SW 1271 (cell line): ENCODE measurements at places on chromosomes 3 and 15.
A peak's percentile ranks its signal among the peaks of the same experiment; 100 is the strongest.

- DNase-seq: no peak
These were observed 57.2 kb downstream of the SLC41A3 start for GRCh38 chr3:126026761-126027160.

GRCh38 chr3:185825639-185826481 lies 1.0 kb upstream of the IGF2BP2 start:
- DNase-seq: no peak

- DNase-seq: no peak
These were observed 608.5 kb upstream of the AGTR1 start for GRCh38 chr3:148089171-148089570.

DNA sequence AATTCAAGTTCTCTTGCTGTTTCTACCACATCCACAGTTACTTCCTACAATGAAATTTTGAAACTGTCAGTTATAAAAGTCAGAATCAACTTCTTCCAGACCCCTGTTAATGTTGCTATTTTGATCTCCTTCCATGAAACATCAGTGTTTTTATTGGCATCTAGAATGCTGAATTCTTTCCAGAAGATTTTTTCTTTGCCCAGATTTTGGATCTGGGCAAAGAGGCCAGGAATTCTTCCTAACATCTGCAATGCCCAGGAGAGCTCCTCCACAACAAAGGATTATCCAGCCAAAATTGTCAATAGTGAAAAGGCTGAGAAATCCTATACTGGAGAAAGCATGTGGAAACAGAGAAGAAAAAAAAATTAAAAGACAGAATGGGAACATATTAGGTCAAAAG lies 75.5 kb downstream of the SERPINI1 start:
- DNase-seq: no peak

DNA sequence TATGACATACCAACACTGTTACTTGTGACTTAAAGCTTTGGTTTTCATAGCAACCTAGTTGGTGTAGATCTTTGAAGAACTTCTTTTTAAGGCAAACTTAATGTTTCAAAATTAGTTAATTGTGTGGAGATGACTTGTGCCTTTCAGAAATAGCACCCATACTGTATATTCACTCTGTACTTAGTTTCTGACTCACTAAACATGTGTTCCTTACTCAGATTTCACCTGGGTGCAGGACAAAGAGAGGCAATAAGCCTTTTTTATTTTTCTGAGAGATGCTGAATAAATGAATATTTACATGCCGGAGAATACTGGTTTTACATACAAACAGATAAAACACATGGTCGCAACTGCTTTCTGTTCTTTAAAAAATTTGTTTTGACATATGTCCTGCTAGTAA lies 44.8 kb downstream of the SLC25A26 start:
- DNase-seq: no peak

DNA sequence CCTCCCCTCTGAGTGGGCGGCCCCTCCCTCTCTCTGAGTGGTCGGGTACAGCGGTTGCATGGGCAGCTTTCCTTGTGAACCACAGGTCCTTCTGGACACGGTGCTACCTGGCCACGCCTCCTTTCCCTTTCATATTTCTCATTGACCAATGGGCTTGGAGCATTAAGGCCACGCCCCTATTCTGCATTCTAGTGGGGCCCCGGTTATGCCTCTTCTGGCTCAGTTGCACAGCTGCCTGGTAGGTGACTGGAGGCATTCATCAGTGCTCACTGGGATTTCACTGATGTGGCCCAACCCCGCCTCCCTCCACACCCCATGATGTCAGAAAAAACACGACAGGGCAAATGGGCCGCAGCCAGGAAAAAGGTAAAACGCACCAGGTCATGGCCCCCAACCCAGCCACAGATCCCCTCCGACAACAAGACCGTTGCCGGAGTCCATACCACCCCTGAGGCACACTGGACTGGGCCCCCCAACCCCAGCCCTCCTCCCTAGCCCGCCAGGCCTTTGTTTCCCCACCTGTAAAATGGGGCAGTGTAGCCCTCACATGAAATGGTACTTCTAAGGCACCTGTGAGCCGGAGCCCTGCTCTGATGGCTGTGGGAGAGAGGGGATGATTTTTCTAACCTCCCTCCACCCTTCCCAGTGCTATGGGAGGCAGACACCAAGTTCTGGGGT lies 26.3 kb downstream of the NGRN start:
- peak; percentile 50 for DNase-seq

DNA sequence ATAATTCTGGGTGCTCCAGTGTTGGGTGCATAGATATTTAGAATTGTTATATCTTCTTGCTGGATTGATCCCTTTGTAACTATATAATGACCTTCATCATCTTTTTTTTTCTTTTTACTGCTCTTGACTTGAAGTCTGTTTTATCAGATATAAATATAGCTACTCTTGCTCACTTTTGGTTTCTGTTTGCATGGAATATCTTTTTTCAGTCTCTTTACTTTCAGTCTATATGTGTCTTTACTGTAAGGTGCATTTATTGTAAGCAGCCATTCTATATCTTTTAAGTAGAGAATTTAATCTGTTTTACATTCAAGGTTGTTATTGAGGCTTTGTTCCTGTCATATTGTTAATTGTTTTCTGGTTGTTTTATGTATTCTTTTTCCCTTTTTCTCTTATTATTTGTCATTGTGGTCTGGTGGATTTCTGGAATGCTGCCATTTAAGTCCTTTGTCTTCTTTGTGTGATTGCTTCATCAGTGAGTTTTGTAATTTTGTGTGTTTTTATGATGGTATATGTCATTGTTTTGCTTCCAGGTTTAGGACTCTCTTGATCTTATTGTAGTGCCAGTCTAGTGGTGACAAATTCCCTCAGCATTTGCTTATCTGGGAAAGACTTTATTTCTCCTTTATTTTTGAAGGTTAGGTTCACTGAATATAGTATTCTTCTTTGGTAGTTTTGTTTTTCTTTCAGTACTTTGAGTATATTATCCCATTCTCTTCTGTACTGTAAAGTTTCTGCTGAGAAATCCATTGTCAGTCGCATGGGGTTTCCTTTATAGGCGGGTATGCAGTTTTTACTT lies 8.3 kb upstream of the PRR23C start:
- no peak for DNase-seq

- no peak for DNase-seq
These were observed 33.8 kb downstream of the DRD3 start for GRCh38 chr3:114144909-114145688.

- no peak for DNase-seq
These were observed 82.8 kb downstream of the SEMA5B start for GRCh38 chr3:122944671-122945161.

- DNase-seq: no peak
These were observed 51.6 kb downstream of the RAB11A start for GRCh38 chr15:65920825-65921309.

DNA sequence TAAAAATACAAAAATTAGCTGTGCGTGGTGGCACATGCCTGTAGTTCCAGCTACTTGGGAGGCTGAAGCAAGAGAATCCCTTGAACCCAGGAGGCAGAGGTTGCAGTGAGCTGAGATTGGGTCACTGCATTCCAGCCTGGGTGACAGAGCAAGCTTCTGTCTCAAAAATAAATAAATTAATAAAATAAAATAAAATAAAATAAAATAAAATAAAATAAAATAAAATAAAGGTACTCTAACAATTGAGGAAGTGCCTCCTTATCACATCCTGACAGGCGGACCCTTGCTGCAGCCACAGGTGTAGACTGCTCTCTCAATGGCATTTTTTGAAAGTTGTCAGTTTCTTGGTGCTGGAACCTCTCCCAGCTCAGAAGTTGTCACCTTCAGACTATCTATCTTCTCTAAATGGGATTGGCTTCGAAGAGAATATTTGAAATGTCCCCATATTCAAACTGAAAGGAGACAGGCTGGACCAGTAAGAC lies 304.1 kb downstream of the RORA start:
- DNase-seq: no peak

GRCh38 chr15:71252044-71252739 lies 136.9 kb downstream of the THSD4 start:
- peak; percentile 42 for DNase-seq

GRCh38 chr15:37995461-37996347 lies 61.3 kb downstream of the TMCO5A start:
- DNase-seq: no peak

- peak; percentile 80 for DNase-seq
These were observed 79.0 kb downstream of the IGF1R start for GRCh38 chr15:98727115-98728040.

- peak; percentile 45 for DNase-seq
These were observed 205.5 kb downstream of the STAG1 start for GRCh38 chr3:136546720-136547119.

DNA sequence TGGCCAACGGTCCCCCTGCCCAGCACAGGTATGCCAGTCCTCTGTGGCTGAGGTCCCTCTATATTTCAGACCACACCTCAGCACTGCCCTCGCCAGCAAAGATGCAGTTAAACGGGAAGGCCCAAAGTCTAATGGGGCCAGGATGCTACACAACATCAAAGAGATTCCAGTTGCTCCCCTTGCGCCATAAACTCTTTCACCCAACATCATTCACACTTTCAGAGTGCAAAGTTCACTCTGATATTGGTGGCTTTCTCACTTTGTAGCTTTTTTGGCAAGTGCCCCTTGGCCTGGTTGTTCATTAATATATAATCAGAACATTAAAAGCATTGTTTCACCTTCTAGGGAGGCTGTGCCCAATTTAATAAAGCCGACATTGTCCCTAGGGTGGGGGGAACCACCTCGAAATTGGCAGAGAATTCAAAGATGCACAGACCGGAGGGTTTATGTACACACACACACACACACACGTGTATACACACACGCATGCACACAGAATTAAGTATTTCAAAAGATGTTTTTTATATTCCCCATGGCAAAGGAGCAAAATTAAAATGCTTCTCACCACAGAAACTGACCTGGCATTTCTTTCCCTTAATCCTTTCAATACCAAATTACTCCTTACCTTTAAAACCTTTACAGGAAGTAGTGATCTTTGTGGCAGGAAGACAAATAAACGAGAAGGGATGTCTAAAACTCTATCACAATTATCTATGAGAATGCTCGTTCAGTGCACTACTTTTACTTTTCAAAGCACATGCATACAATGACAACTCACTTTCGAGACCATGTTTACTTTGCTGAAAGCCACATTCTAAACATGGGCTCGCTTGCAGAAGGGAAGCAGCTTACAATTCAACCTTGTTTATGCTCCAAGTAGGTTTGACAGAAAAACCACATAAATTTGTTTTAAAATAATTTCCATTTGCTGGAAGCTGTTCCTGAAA lies 19.5 kb downstream of the LRIG1 start:
- no peak for DNase-seq

GRCh38 chr3:107068980-107069379 lies 308.3 kb upstream of the CCDC54 start:
- no peak for DNase-seq

GRCh38 chr3:33490641-33491241 lies 50.5 kb upstream of the UBP1 start:
- no peak for DNase-seq

DNA sequence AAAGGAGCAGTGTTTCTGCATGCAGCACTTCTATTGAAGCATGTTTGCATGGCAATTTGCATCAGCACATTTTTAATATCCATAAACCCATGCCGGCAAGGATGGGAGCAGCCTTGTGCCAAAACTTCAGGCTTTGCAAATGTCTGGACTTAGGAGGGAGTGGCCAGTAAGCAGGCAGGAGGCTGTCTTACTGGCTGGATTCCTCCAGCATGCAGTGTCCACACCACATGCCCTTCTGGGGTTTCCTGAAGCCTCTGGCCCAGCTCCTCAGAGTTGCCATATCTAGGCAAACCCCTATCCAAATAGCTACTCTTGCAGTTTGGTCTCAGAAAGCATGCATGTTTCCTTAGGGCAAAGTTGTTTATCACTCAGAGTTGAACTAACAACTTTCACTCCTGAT lies 139.1 kb upstream of the MRPS22 start:
- DNase-seq: no peak

DNA sequence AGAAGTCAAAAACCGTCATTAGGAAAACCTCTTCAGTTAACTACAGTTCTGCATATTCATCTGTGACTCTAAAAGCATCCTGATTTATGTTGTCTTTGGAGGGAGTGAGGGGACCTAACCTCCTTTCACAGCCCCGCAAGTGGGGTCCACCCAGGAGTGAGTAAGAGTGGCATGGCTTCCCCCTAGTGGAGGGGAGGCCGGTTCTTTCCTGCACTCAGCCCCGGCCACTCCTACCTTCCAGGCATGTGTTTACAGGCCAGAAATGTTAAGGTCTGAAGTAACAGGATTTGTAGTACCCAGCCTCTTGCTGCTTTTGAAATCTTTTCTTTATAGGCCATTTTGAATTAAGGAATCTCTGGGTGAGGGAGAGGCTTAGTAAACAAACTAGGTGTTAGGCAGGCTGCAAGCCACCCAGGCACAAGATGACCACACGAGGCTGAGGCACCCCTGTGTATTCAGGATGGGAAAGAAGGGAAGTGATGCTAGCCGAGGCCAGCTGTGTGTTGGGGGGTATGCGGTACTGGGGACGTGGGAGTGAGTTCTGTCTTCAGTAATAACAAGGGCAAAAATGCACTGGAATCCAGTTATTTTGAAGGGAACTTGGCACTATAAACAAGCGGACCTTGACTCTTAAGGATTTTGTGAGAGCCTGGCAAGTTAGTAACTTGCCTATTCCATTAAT lies 50.5 kb downstream of the CTDSPL start:
- no peak for DNase-seq

DNA sequence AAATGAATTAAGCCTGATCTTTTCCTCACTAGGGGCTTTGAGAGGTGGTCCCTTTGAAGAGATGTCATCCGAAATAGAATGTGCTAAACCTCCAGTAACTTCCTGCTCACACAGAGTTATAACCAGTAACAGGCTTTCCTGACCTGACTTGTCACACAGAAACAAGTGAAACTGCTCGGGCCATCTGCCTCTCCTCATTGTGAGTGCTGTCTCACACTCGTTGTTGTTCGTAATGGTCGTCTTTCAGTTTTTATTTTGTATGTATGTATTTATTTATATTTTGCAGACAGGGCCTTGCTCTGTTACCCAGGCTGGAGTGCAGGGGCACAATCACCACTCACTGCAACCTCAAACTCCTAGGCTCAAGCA lies 24.0 kb downstream of the ACSBG1 start:
- DNase-seq: no peak

DNA sequence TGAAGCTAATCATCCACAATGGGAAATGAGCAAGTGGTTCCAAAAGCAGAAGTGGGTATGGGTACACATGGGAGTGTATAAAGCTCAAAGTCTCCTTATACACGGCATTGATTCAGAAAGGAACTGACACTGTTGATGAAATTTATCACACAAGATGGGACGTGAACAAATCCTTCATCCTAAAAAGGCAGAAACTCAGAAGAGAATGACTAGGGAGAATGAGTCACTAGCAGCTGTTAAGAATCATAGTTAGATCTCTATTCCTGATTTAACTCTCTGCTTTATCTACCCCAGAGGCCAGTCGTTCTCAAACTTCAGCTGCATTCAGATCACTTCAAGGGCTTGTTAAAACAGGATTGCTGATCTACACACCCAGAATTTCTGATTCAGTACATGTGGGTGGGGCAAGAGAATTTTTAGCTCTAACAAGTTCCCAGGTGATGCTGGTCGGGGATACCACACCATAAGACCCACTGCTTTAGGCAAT lies 97.7 kb upstream of the PHLDB2 start:
- no peak for DNase-seq

- no peak for DNase-seq
These were observed 14.5 kb upstream of the JMJD7 start for GRCh38 chr15:41813426-41813825.

- DNase-seq: no peak
These were observed 11.0 kb upstream of the PP2D1 start for GRCh38 chr3:20022954-20023622.

GRCh38 chr3:30440880-30441279 lies 165.5 kb upstream of the TGFBR2 start:
- no peak for DNase-seq

GRCh38 chr3:4060064-4060463 lies 243.1 kb upstream of the SETMAR start:
- no peak for DNase-seq
